A549 treated with dexamethasone at 1 μM for 4 hours (cell line): ENCODE measurements at places on chromosomes 1 and 21. TPM values are rescaled to one million over a fixed set of nuclear protein-coding genes. Genes with fewer than 3 reads are reported as not detected.

The OR2T2 gene
- not detected in 5 replicates for total RNA-seq

The ERI3 gene
- total RNA-seq, result 46.8 to 55.9 TPM (median 53.7 TPM) in 5 replicates

The TMEM200B gene
- total RNA-seq, result 0.05 to 0.11 TPM (median 0.06 TPM) in 5 replicates

The MYBPH gene
- 0.05 TPM in 1 of 5 replicates, not detected in the others for total RNA-seq

The PERM1 gene
- 0.06 to 0.17 TPM (median 0.15 TPM) in 4 of 5 replicates, not detected in the other for total RNA-seq

The VANGL2 gene
- total RNA-seq, result 0.62 to 0.80 TPM (median 0.74 TPM) in 5 replicates

The CLIC6 gene
- 0.03 to 0.11 TPM (median 0.08 TPM) in 5 replicates for total RNA-seq

The ITLN1 gene
- total RNA-seq, result not detected in 5 replicates

The C8B gene
- total RNA-seq, result not detected in 5 replicates

The CSMD2 gene
- 0.02 to 0.03 TPM (median 0.02 TPM) in 3 of 5 replicates, not detected in the others for total RNA-seq

The GBP6 gene
- total RNA-seq, result not detected in 5 replicates

The HAO2 gene
- not detected in 5 replicates for total RNA-seq

The SWT1 gene
- 1.5 to 2.0 TPM (median 1.8 TPM) in 5 replicates for total RNA-seq

The POFUT2 gene
- total RNA-seq, result 17.3 to 24.7 TPM (median 19.4 TPM) in 5 replicates

The DMRTA2 gene
- total RNA-seq, result 0.06 to 0.18 TPM (median 0.09 TPM) in 5 replicates

The NPR1 gene
- 1.6 to 3.2 TPM (median 2.3 TPM) in 5 replicates for total RNA-seq

The RGS7 gene
- total RNA-seq, result 0.05 TPM in 1 of 5 replicates, not detected in the others

The GRIK3 gene
- total RNA-seq, result 0.01 to 0.07 TPM (median 0.01 TPM) in 3 of 5 replicates, not detected in the others

The ADAM30 gene
- not detected in 5 replicates for total RNA-seq

The FAM78B gene
- 0.12 to 0.50 TPM (median 0.40 TPM) in 5 replicates for total RNA-seq

The CFHR5 gene
- not detected in 5 replicates for total RNA-seq

The HSD3B1 gene
- total RNA-seq, result 0.11 TPM in 1 of 5 replicates, not detected in the others

The CD1E gene
- total RNA-seq, result not detected in 5 replicates

The NFIA gene
- total RNA-seq, result 6.5 to 13.1 TPM (median 12.2 TPM) in 5 replicates

The ACTA1 gene
- total RNA-seq, result 0.09 to 0.17 TPM (median 0.10 TPM) in 3 of 5 replicates, not detected in the others

The HYI gene
- total RNA-seq, result 12.7 to 14.9 TPM (median 14.3 TPM) in 5 replicates

The FALEC gene
- total RNA-seq, result 0.19 to 0.24 TPM in 2 of 5 replicates, not detected in the others

The KISS1 gene
- total RNA-seq, result 0.24 to 0.95 TPM (median 0.42 TPM) in 5 replicates

The RGS8 gene
- total RNA-seq, result not detected in 5 replicates

The KRTAP19-1 gene
- total RNA-seq, result not detected in 5 replicates

The VPS72 gene
- 49.1 to 77.7 TPM (median 52.5 TPM) in 5 replicates for total RNA-seq

The PGLYRP4 gene
- total RNA-seq, result not detected in 5 replicates

The LAD1 gene
- total RNA-seq, result 0.90 to 2.2 TPM (median 1.4 TPM) in 5 replicates

The CASQ1 gene
- total RNA-seq, result 0.14 TPM in 1 of 5 replicates, not detected in the others

The MTR gene
- total RNA-seq, result 5.3 to 9.3 TPM (median 7.8 TPM) in 5 replicates

The FABP3 gene
- total RNA-seq, result not detected in 5 replicates

The MNDA gene
- not detected in 5 replicates for total RNA-seq

The RAB42 gene
- total RNA-seq, result 2.5 to 4.0 TPM (median 3.1 TPM) in 5 replicates

The KIF21B gene
- 1.2 to 2.4 TPM (median 2.1 TPM) in 5 replicates for total RNA-seq

The TDRD5 gene
- 0.04 to 0.07 TPM (median 0.05 TPM) in 4 of 5 replicates, not detected in the other for total RNA-seq

The UBL4B gene
- total RNA-seq, result not detected in 5 replicates

The ANGPTL3 gene
- not detected in 5 replicates for total RNA-seq

The MAN1A2 gene
- total RNA-seq, result 5.6 to 11.3 TPM (median 9.9 TPM) in 5 replicates

The SPATA17 gene
- total RNA-seq, result 1.7 to 3.0 TPM (median 1.9 TPM) in 5 replicates

The FMO3 gene
- not detected in 5 replicates for total RNA-seq

The ODF2L gene
- total RNA-seq, result 7.4 to 9.3 TPM (median 8.2 TPM) in 5 replicates

The DNAJC6 gene
- 6.0 to 10.6 TPM (median 8.8 TPM) in 5 replicates for total RNA-seq

The CACHD1 gene
- 1.3 to 1.6 TPM (median 1.5 TPM) in 5 replicates for total RNA-seq

The CD2 gene
- not detected in 5 replicates for total RNA-seq

The GIPC2 gene
- 0.05 TPM in 2 of 5 replicates, not detected in the others for total RNA-seq
